ENCODE measurements at places on chromosomes 3 and 15. TPM values are rescaled to one million over a fixed set of nuclear protein-coding genes. Genes with fewer than 3 reads are reported as not detected.

DNA sequence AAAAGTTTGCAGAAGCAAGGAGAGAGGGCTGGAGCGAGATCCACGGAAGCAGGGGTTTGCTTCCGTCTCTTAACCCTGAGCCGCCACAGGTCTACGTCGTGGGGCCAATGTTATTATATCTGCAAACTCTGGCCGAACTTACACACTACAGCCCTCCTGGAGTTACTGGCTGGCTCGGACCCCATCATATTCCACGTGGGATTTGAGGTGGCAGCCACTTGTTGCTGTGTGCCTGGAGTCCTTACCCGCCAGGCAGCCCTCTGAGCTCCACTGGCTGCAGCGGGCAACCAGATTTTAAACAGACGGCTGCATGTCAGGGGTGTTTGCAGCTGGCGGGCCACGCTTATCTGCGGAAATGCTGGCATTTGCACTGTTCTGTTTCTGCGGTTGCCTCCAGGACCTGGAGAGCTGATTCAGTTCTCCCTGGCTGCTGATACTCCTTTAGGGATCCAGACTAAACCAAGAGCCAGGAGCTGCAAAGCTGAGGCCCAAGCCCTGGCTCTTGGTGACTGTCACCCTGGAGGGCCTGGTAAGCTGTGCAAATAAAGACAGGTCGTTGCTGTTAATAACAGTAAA is 34.7 kb downstream of the TM2D3 start:
- no peak for DNase-seq

- DNase-seq = no peak
Observed at GRCh38 chr3:14153663-14154062, 24.7 kb downstream of the XPC start.

GRCh38 chr15:26438316-26438715 is 334.6 kb downstream of the GABRB3 start:
- no peak for DNase-seq

DNA sequence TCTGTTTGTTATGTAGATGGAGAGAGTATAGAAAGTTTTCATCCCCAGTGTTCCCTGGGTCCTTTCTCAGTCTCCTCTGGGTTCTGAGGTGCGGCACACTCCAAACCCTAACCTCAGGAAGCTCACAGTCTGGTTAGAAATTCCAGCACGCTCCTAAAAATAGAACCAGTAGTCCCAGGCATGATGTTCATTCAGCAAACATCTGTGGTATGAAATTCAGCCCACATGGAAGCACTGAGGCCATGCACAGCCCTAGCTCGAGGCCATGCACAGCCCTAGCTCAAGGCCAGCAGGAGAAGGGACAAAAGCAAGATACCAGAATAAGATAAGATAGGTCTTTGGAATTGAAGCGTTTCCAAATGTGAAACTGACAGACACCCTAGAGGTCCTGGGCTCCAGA is 82.3 kb upstream of the OXTR start:
- no peak for DNase-seq

DNA sequence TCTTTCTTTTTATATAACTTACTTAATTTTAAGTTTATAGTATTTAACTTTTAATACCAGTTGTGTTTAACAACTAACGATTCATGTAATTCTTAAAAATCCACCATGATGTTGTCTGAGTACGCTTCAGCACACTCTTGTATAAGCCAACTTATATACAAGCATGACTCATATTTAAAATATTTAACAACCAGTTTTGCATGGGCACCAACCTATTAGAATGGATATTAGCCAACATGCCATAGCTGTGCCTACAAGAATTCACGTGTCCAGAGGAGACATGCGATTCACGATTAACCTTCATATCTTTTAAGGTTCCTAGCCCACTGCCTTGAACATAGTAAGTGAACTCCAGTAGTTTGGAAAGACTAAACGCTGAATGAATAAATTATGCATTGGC is 1023.2 kb downstream of the TBL1XR1 start:
- DNase-seq = no peak

- DNase-seq = no peak
Observed at GRCh38 chr3:153503873-153504272, 341.8 kb downstream of the RAP2B start.

DNA sequence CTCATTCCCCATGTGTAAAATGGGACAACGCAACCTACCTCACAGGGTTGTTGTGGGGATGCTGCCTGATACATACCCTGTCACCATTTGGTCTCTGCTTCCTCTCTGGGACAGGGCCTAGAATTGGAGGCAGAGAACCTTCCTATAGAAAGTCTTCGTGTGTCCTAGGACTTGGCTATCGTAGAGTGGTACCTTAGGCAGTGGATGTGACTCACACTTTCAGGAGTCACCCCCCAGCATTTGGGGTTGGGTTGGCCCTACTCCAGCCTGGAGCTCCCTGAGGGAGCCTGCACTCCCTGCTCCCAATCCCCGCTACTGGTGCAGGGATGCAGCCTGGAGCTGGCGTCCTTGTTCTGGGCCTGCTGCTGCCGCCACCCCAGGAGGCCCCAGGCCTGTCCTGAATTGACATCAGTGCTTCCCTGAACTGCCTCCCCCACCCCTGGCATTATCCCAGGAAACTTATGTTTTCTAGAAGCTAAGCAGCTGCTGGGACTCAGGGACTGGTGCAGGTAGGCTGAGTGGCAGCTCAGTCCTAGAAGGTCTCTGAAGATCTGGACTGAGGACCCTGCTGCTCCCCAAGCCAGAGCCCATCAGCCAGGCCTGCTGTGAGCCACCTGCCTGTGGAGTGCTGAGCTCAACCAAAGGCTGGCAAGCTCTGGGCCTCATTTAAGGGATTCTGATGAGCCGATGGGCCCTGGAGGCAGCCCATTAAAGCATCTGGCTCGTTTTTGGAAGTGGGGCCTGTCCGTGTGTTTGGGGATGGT is 9.9 kb downstream of the C15orf39 start:
- no peak for DNase-seq

DNA sequence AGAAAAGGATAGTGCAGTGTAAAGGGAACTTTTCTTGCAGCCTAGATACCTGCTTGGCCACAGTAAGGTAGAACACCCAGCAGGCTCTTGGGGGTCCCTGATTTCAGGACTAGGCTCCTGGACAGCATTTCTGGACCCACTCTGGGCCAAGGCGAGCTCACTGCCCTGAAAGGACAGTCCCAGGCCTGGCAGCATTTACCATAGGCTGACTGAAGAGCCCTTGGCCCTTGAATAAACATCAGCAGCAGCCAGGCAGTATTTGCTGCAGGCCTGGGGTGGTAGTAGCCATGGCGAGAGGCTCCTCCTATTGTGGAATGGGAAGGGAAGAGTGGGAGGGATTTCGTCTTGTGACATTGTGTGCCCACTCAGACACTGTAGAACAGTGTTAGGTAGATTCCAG is 529.2 kb downstream of the TUSC7 start:
- no peak for DNase-seq

Gene CHD2
- 67.0 TPM for total RNA-seq

- DNase-seq = no peak
Observed at GRCh38 chr3:142945023-142945422, 18.5 kb downstream of the PAQR9 start.

Gene TICRR
- 7.0 TPM for total RNA-seq

Gene GATM
- total RNA-seq = 0.34 TPM

DNA sequence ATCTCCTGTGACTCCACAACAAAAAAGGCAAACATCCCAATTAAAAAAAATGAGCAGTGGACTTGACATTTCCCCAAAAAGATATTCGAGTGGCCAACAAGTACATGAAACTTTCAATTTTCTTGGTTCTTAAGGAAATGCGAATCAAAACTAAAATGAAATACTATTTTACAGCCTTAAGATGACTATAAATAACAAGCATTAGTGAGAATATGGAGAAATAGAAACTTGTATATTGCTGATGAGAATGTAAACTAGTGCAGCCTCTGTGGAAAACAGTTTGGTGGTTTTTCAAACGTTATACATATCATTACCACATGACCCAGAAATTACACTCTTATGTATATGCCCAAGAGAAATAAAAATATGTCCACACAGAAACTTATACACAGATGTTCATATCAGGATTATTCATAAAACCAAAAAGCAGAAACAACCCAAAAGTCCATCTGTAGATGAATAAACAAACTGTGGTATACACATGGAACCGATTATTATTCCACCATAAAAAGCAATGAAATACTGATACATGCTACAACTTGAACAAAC is 153.2 kb upstream of the GPR149 start:
- no peak for DNase-seq

Gene LRRIQ4
- total RNA-seq = not detected

GRCh38 chr15:74402337-74402841 is 31.4 kb downstream of the SEMA7A start:
- DNase-seq = no peak

Gene NANOGP8
- total RNA-seq = not detected

GRCh38 chr3:141878326-141878725 is 1.9 kb downstream of the ATP1B3 start:
- DNase-seq = no peak

DNA sequence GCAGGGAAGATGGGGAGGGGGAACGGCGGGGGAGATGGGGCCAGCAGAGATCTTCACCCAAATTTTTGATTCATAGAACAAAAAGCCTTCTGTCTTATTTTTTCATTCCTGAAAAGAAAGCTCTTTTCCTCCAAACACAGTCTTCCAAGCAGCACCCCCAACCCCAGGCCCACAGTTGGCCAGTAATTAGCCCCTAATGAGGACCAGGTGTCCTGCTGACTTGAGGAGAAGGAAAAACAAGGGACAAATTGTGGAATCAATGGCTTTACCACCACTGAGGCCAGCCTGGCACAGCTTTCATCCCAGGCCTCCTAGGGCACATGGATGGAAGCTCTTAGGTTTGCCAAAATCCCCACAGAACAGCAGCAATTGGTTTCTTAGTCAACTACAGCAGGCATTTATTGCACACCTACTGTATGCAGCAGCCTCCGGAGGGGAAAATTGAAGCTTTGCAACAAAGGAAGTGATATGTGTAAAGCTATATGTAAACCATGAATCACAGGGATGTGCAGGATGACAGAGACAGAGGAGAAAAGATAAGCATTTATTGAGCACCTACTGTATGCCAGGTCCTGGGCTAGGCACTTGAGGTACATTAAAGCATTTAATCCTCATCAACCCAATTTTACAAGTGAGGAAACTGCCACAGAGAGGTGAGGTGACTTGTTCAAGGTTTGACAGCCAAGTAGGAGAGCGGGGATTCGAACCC is 199.5 kb downstream of the TBC1D2B start:
- DNase-seq = no peak

Gene IL20RB
- total RNA-seq = 0.60 TPM

Gene IL17RD
- 0.51 TPM for total RNA-seq

DNA sequence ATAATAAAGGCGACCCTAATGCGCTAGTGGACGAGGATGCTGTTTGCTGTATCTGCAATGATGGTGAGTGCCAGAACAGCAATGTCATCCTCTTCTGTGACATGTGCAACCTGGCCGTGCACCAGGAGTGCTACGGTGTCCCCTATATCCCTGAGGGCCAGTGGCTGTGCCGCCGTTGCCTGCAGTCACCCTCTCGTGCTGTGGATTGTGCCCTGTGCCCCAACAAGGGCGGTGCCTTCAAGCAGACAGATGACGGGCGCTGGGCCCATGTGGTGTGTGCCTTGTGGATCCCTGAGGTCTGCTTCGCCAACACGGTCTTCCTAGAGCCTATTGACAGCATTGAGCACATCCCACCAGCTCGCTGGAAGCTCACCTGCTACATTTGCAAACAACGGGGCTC is 7.6 kb downstream of the BRPF1 start:
- DNase-seq = no peak
